ENCODE measurements at places on chromosomes 5 and 9.

DNA sequence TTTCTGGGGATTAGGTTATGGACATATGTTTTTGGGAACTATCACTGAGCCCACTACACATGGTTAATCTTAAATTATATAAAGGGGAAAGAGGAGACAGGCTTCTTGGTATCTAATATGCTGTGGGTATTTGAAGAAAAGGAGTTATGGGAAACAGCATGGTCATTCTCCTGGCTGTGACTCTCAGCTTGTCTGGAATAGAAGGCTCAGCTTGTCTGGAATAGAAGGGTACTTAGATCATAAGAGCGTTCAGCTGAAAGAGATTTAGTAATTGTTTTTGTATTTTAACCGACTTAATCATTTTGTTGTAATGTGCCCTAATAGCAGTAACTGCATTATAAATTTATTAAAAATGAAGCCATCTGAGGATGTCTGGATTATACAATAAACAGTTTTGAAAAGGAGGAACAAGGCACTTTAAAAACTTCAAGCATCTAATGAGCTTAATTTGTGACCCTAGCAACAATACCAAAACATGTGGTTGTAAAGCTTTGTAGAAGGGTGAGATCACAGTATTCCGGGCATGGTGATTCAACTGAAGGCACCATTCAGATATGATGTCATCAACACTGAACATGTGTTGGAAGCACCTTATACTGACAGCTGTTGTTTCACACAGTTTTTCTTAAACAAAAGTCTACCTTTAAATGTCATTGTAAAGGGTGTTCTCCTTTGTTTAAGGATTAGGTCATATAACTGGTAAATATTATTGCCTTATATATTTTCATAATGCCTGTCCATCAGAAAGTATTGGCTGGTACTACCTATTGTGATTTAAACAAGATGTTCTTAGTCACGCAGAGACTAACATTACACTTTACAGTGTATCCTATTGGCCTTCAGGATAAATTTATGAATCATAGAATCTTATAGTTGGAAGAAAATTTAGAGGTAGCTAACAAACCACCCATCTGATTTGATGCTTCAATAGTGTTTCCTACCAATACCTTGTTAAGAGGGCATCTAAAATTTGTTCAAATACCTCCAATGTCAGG, 2174.1 kb upstream of the WWC1 start:
- no peak for DNase-seq

DNA sequence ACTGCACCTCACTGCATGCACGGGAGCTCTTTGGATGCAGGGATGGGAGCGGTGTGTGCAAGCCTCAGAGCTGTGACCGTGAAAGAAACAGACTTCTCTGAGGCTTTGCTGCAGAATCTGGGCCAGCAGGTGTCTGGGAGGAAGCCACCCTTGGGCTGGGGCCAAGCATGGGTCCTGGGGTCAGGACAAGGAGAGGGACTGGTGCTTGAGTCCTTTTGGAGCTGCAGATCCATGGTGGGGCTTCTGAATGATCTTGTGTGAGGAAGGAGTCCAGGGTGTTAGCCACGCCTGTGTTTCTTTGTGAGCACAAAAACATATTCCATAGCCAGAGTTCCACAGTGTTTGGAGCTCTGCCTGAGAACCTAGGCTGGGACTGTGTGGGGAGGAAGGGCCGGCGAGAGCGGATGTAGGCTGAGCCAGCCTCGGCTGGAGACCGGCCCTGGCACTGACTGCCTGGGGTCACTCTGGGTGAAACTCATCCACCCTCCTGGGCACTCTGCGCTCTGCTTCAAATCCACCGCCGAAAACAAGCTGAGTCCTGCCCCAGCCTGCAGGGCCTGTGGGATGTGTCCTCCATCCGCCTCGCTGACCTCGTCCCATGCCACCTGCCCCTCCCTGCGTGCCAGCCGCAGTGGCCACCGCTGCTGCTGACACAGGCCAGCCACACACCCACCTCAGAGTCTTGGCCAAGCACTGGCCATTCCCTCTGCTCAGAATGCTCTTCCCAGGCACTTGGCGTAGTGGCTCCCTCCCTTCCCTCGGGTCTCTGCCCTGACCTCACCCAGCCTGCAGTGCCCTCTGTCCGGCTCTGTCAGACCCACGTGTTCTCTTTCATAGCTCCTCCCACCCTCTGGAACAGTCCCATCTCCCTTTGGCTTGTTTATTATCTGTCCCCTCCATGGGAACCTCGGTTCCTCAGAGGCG, 26.7 kb downstream of the ERGIC1 start:
- no peak for DNase-seq

DNA sequence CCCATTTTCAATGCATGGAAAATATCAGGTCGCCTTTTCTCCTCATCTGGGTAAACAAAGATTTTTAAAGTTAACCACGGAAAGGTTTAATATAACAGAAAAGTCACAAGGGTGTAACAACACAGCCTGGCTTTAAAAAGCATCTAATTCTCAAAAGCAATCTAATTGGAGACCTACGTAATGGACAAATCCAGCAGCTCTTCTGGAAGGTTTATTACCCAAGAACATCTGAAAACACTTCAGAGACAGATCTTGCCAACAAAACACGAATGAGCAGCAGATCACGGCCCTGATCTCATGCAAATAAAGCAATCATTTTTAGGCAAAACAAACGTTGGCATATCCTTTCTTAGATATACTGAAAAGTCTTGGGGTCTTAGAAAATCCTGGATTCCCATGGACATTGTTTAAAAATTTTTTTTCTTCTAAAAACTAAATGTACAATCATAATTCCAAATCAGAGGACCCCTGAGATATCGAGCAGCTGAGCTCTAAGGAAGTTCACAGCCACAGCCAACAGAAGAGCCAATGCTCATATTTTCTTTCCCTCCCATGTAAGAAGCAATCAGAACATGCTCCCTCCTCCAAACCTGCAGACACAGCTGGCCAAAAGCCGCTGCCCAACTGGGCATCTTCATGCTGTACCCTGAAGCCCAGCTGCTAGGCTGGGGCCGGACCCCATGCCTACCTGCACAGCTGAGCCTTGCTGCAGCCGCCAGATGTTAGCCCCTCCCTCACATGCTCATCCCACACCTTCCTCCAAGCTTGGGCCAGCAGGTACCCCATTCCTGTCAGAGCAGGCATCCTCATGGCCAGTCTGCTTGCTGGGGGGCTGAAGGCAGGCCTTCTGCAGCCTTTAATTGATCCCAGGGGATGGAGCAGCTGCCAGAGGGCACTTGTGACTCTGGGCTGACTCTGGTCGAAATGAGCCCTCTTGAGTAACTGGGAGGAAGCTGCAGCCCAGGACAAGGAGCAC, 11.2 kb downstream of the ANKS6 start:
- DNase-seq: no peak

GRCh38 chr9:81549500-81550206, 139.7 kb downstream of the TLE1 start:
- DNase-seq: no peak

DNA sequence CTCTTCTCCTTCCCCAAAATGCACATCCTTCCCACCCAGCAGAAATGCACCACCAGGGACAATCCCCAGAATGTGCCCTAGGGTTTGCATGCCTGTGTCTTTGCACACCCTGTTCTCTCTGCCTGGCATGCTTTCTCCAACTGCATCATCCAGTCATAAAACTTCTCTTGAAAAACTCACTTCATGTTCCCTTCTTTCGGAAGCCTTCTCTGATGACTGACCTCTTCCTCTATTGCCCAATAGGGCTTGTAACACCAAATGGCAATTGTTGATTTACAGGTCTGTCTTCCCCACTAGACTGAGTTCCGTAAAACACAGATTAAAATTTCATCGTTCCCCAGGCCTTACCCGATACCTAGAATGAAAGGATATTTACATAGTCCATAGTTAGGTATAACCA, 83.1 kb upstream of the SPOCK1 start:
- DNase-seq: no peak

- DNase-seq: no peak
Observed at GRCh38 chr9:130347931-130348330, 82.4 kb downstream of the HMCN2 start.

GRCh38 chr5:150651924-150652671, 9.0 kb upstream of the MYOZ3 start:
- DNase-seq: no peak

DNA sequence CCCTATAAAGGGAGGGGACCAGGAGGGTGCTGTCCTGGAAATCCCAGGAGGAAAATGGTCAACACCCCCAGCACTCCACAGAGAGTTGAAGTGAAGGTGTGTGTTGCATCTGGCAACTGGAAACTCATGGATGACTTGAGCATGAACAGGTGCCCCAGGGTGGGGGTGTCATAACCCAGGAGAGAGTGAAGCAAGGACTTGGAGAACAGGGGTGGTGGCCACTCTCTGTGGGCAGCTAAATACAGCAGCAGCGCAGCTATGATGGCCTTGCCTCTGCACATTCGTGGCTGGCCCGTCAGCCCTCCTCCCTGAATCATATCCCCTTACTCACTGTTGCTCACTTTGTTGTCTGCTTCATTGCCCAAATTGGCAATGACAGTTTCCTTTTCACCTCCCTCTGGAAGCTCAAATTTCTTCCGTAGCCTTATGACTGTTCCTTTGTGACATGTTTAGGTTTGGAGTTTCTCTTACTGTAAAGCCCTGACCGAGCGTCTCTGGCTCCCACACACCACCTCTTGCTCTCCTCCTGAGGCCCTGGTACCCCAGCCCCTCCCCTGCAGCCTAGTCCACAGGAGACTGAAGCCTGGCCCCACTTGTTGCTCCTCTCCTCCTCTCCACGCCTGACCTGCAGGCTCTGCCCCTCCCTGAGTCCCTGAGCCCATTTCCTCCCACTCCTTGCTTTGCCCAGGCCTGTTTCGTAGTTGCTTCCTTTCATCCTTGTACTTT, 185.8 kb downstream of the CD180 start:
- no peak for DNase-seq

- no peak for DNase-seq
Observed at GRCh38 chr9:3777137-3777536, 251.3 kb upstream of the RFX3 start.

DNA sequence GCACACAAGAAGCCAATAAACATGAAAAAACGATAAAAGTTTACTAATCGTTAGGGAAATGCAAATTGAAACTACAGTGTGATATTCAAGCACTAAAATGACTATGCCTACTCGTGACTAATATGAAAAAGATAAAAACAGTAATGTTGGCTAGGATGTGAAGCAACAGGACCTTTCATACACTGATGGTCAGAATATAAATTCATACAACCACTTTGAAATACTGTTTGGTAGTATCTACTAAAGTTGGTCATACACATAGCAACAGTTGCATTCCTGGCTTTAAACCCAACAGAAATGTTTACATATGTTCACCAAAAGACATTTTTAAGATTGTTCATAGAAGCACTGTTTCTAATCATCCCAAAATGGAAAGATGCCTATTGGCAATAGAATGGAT, 24.3 kb downstream of the FBXO38 start:
- DNase-seq: no peak

GRCh38 chr9:35072461-35073278, at the start of gene VCP:
VCP (minus strand) TSS chr9:35072625; CDS start chr9:35072353, 272 bp downstream.
- peak; percentile 98 for DNase-seq

DNA sequence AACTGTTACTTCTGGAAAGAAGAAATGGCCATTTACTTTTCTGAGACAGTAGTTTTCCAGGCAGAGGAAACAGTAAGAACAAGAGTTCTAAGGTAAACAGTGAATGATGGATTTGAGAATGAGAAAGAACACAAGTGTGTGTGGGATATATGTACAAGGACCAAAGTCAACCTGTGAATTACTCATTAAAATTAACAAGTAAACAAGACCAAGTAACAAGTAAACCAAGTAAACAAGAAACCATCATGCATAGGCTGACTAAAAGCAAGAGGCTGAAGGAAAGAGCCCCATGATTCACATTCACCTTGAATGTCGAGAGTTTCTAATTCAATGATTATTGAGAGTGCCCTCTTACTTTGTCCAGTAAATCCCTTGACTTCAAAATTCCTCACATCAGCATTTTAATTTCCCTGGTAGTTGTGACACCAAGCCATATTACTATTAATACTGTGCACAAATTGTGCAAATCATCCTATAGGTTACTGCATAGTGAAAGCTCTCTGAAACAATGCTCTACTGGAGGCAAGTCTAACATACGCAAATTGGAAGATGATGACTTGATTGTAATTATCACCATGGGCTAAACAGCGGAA, 9.8 kb upstream of the MARCOL start:
- no peak for DNase-seq
